Activated CD4-positive, alpha-beta T cell treated with anti-CD3 and anti-CD28 coated beads, Interleukin-2, amount 10 ng/mL, durations not matched to agents 7 days and 5 days (primary cell): ENCODE measurements at places on chromosomes 1 and 21. TPM values are rescaled to one million over a fixed set of nuclear protein-coding genes. Genes with fewer than 3 reads are reported as not detected.

LCK gene
- 495 TPM for total RNA-seq

FABP3 gene
- total RNA-seq, result not detected

HSPA6 gene
- 0.07 TPM for total RNA-seq

FCRL3 gene
- total RNA-seq, result 0.10 TPM

DISP3 gene
- total RNA-seq, result 0.92 TPM

NUAK2 gene
- total RNA-seq, result 12.1 TPM

RER1 gene
- 159 TPM for total RNA-seq

LCE3D gene
- not detected for total RNA-seq

NKAIN1 gene
- total RNA-seq, result 0.42 TPM

KCNK1 gene
- total RNA-seq, result 0.77 TPM

CFHR3 gene
- not detected for total RNA-seq

CAMK1G gene
- not detected for total RNA-seq

CD52 gene
- 1,924 TPM for total RNA-seq

CYP4X1 gene
- not detected for total RNA-seq

RPS6KA1 gene
- total RNA-seq, result 192 TPM

GPR25 gene
- not detected for total RNA-seq
